ENCODE measurements at places on chromosomes 3 and 15.

- DNase-seq: no peak
Observed at GRCh38 chr3:34351882-34352777, 553.7 kb downstream of the PDCD6IP start.

- no peak for DNase-seq
Observed at GRCh38 chr15:67109141-67110034, 44.0 kb downstream of the SMAD3 start.

- DNase-seq: no peak
Observed at GRCh38 chr3:107995823-107996222, 95.0 kb downstream of the CD47 start.

DNA sequence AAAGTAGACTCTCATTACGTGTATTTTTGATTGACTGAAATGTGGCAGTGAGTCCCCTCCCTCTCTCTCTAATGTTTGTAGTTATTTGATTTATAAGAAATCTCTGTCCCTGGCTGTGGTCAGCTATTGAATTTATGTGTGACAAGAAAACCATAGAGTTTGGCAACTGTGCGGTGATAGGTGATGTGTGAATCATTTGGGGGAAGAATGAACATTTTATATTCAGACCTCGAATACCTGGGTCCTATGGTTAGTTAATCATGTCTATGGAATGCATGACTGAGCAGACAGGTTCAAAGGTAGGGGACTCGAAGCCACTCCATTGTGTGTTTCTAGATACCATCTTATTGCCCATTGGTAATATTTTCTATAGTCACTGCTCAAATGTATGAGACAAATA is 712.1 kb downstream of the MECOM start:
- DNase-seq: no peak

DNA sequence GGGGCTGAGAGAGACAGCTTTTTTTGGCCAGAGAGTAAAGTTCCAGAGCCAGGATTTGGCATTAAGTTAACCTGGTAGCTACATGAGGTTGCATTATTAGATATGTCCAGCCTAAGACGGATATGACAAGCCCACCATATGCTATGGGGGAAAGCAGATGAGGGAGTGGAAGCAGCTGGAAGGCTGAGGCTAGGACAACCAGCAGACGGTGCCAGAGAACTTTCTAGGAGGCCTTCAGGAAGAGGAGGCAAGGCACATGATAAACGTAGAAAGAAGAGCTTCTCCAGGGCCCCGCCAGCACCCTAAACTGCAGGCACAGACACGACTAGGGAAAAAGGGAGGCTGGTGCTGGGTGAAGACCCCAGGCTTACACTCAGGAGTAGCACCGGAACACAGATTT is 87.0 kb downstream of the CTNNB1 start:
- no peak for DNase-seq

- no peak for DNase-seq
Observed at GRCh38 chr3:70984776-70985482, 598.6 kb downstream of the FOXP1 start.

DNA sequence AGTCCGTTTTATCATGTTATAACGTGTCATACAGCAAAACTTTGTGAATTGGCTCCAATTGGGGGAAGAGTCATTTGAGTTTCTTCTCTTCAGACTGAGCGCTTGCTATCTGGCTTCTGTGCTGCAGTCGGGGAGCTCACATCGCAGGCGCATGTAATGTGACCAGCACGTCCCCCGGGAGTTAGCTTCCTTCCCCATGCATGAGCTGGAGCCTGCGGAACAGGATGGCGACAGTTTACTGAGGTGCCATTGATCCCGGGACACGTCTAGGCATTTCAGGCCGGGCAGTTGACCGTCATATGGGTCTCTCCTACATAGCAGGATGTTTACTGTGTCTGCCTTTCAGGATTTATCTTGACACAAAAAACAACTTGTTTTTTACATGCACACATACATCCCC is 44.8 kb downstream of the CMTM8 start:
- DNase-seq: peak; percentile 58

DNA sequence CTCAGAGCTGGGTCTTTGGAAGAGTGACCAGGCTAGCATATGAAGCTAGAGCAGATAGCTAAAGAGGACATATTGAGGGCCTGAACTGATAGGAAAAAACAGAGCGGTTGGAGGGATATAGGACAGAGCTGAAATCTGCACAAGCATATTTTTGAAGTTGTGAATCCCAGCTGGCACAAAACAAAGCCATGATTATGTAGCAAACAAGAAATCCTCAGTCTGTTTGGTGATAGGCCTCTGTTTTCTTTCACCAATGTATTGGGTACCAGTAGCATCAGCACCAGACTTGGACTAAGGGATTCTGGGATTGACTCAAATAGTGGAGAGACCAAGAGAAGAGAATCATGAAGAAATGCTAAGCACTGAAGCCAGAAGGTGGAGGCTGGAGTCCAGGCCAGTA is 151.0 kb downstream of the FAM43A start:
- DNase-seq: no peak

DNA sequence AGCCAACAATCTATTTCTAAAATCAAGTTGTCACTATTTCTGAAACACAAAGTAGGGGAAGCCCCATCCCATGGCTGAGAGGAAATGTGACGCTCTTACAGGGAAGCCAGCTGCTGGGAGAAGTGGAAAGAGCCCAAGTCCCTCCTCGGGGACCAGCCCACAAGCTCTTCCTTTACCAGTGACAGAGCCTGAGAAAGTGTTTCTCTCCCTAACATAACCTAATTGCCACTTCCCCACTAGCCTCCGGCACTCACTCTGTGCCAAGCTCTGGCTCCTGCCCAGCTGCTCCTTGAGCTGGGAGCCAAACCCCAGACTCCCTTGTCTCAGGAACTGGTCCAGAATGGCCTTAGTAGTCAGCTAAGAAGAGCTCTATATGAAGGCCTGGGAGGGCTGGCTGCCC is 42.9 kb downstream of the TNFAIP8L3 start:
- DNase-seq: no peak

GRCh38 chr3:149327156-149327555 is 6.3 kb downstream of the TM4SF18 start:
- DNase-seq: no peak

DNA sequence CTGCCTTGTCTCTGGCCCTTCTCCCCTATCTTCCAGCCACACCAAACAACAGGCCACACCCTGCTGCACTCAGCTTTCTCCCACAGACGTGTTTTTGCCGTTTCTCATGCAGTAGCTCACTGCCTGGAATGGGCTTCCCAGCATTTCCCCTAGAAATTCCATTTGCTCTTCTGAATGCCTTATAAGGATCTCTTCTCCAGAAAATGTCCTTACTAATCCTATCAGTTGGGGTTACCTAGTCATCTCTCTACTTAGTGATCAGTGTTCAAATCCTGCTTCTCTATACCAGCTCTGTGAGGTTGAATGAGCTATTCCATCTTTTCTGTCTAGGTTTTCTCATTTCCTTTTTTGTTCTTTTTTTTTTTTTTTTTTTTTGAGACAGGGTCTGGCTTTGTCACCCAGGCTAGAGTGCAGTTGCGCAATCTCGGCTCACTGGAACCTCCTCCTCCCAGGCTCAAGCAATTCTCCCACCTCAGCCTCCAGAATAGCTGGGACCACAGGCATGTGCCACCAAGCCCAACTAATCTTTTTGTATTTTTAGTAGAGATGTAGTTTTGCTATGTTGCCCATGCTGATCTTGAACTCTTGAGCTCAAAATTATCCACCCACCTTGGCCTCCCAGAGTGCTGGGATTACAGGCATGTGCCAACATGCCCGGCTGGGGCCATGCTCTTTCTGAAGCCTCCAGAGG is 98.2 kb upstream of the CHD2 start:
- DNase-seq: no peak

- no peak for DNase-seq
Observed at GRCh38 chr3:53750253-53751210, 95.7 kb downstream of the CHDH start.

DNA sequence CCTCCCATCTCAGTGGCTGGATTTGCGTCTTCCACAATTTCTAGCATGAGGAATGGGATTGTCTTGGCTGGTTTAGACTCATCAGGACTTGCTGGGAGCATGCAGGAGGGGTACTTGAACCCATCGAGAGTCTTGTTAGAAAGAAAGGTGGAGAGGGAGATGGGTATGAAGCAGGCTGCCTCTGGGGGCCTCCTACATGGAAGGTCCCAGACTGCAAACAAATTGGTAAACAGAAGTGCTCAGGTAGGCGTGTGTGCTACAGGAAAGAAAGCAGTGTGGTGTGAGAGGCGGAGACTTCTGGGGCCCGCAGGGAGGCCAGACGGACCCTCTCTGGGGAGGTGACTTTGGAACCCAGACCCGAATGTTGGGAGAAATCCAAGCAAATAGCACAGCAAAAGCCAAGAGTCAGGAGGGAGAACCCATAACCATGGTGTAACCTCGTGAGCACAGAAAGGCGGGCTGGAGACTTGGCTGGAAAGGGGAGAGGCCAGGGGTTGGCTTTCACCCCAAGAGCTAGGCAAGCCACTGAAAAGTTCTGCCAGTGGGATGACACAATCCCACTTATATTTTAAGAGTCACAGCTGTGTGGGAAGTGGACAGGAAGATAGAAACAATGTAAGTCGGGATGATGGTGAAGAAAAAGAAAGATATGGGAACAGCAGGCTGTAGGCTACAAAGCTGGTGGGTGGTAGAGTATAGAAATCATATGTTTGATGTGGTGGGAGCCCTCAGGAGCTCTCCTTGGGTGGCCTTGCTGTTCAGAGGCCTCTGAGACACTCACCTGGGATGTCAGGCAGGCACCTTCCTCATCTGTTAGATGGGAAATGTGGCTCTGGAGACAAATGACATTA is 130.1 kb upstream of the PRR20G start:
- DNase-seq: no peak

GRCh38 chr15:80834402-80834801 is 55.2 kb downstream of the CEMIP start:
- DNase-seq: no peak

GRCh38 chr3:183493296-183494045 is 62.0 kb downstream of the KLHL6 start:
- DNase-seq: no peak

GRCh38 chr3:9508781-9509180 is 44.8 kb downstream of the LHFPL4 start:
- DNase-seq: no peak

- no peak for DNase-seq
Observed at GRCh38 chr15:68789091-68789490, 31.6 kb downstream of the ANP32A start.

DNA sequence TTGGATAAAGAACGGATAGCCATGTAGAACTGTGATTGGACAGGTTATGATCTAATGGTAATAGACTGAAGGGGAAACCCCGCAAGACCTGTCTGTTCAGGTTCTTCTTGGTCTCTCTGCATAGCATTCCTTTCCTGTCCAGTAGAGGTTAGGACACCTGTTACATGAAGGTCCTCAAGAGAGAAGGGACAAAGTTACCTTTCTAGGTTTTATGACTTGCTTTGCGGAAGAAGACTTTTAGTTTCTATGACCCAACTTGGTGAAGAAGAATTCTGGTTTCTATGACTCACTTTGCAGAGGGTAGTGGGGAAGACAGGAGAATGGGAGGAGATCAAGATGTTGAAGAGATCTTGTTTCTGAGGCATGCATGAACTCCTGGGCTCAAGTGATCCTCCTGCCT is 97.9 kb upstream of the C3orf80 start:
- no peak for DNase-seq

DNA sequence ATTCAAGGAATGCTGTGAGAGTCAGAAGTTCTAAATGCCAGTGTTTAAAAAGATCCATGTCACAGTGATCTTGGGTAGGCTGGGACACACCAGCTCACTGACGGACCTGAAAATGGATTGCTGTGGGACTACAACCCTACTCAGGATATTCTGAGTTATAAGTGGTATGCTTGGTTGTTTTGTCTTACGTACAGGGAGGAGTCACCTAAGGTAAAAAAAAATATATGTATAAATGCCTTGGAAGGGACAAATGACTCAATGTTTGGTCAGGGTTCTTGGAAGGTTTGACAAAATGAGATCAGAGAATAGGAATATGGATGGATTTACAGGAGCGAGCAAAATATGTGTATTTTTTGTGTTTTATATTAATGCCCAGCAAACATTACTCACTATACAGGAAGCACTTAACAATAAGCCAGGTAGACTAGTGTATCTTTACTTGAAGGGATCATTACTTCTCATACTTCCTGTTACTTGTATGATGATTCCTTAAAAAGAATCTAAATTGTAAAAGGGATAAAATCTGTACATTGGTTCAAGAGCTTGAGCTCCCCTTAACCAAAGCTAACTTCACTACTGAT is 767.3 kb downstream of the GBE1 start:
- DNase-seq: no peak

DNA sequence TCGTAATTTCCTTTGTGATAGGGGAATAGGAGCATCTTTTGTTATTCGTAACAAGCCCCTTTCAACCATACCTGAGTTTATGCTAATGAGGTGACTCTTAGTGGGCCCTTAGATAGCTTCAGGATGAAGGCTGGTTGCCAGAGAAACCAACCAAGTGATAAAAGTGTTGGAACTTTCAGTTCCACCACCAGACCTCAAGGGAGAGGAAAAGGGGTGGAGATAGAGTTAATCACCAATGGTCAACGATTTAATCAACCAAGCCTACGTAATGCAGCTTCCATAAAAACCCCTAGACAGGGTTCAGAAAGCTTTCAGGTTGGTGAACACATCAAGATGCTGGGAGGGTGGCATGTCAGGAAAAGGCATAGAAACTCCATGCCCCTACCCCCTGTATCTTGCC is 33.0 kb downstream of the HERC1 start:
- no peak for DNase-seq

GRCh38 chr3:141646760-141647561 is 91.1 kb upstream of the RNF7 start:
- DNase-seq: peak; percentile 37

DNA sequence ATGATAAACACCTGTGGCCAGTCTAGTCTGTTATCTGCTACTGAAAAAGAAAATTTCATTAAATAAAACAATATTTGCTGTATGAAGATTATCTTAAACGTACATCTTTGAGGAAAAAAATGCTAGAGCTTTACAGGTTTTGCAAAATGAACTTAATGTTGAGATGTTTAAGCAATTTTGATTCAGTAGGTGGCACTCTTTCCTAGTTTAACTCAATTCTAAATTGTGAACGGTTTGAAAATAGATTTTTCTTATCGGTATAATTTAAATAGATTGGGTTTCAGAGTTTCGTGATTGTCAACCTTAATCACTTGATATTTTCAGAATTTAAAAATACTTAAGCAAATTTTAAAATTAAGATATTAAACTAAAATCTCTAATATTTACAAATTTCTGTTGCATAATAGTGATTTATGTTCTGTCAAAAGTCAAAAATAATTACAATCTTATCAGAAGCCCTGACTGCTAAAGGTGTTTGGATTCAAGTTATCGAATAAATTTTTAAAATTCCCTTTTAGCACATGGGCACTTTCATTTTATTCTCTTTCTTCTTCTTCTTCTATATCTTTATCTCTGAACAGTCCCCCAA is 7.0 kb upstream of the RNF111 start:
- DNase-seq: peak; percentile 22

GRCh38 chr3:156144060-156144459 is 23.7 kb downstream of the KCNAB1 start:
- no peak for DNase-seq

DNA sequence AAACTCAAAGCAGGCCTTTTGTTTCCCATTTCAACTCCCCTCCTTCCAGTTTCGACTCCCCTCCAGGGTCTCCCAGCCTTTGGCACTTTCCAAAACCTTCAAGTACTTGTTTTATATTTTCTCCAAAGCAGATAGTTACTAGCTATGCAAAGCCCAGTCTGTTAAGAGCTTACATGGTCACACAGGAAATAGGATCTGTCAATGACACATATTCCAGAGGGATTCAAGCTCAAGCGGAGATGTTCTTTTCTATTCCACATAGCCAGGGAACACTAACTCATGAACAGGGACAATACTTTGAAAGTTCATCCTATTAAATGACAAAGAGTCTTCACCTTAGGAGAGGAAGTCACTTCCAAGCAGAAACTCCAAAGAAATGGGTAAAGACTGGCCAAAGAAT is 18.6 kb downstream of the SUCLG2 start:
- DNase-seq: no peak

- DNase-seq: peak; percentile 72
Observed at GRCh38 chr3:123723522-123724168, 138.8 kb upstream of the HACD2 start.
